ENCODE measurements at places on chromosomes 2 and 18.

DNA sequence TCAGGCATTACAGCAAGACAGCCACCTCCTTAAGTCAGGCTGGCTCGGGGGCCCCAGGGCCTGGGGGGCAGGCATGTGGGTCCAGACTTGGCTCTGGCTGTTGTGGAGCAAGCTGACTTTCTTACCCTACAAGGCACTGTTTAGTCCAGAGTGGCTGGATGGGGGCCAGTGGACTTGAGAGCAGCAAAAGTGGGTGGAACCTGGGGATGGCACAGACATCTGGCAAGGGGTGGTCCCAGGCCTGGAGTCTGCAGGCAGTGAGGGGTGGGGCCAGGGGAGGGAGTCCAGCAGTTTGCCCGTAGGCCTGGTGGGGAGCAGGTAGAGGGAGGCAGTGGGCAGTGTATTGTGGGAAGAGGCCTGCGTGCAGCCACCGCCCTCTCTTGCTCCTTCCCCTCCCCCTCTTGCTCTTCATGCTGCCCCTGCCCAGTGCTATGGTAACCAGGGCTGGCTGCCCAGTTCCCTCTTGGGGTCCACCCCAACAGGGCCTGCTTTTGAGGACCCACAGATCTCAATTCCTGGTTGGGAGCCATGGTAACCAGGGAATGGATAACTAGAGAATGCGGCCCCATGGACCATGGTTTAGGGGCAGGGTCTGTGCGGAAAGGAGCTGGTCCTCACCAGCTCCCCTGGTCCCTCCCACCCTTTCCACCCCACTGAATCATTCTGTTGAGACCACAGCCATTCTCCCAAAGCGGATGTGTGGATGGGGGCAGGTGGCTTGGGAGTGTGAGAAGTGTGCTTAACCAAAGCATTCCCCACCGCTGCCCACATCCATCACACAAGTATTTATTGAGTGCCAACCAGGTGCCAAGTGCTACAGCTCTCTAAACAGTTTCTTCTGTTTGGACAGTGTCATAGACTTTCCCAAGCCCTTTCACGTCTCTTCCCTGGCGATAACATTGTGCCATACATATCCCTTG, 19.3 kb downstream of the SPEG start:
- DNase-seq = no peak

DNA sequence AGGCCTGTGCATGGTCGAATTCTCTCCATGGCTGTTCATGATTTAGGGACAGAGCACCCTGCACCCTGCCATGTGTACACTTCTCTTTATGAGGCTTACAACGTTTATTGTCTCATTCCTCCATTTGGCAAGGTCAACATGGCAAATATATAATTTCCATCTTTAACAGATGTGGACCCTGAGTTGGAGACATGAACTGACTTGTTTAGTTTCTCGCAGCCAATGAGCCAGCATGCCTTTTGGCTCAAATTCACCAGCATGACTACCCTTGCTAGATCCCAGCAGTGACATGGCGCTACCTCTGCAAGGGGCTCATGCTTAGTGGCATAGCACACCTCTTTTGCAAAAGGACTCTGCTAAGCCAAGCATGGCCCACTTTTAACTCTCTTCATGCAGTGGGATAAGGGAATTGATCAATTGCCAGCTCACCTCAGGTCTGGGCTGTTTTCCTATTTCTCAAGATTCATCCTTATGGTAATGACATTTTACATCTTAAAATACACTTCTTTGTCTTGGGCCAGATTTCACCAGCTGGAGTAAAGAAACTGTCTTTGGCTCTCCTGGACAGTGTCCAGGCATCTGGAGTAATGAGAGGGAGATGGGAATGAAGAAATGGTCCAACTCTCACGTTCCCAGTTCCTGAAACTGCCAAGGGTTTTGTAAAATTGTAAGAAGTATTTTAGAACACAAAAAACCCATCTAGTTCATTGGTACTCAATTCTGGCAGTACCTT, 159.5 kb downstream of the SETBP1 start:
- no peak for DNase-seq

GRCh38 chr2:238714038-238714528, 133.8 kb upstream of the TWIST2 start:
- no peak for DNase-seq

- DNase-seq = no peak
Measured at GRCh38 chr2:181660181-181660580, 3.3 kb upstream of the CERKL start.

DNA sequence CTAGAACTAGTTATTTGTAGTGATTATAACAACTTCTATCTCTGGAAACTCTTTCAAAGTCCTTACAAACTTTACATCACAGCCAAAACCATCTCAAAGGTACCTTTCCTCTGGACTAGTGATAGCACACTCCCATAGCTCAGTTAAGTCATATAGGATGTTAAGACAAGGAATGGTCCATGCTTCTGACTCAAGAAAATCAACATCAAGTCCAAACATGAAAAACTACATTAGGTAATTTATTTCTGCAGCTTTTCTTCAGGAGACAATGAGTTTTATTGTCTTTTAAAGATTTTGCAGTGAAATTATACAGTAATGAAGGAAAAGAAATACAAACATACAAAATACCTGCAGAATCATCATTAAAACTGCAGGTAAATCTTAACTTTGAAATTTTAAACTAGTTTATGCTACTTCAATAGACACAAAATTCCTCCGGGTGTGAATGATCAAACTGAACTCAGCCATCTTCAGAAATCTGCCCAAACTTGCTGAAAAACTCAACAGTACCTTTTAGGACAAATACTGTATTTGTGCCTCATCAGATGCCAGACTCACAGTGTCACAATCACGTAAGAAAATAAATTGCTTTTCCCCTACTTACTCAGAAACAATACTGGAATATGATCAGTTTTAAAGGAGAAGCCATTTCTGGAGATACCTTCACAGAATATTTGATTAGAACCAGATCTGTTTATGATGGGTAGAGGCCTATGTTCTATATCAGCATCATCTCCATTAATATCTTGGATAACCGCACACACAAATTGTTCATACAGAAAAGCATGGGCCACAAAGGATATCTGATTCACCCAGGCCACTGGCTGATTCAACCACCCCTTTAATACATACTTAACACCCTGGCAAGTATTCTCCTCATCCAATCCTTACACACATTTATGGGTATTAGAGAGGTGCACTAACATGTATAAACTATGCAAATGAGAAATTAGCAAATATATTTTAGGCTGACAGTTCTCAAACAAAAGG, 2.6 kb downstream of the TMEM131 start:
- DNase-seq = no peak

- DNase-seq = no peak
Measured at GRCh38 chr2:21431078-21431477, 307.3 kb downstream of the TDRD15 start.

- no peak for DNase-seq
Measured at GRCh38 chr2:25955036-25955435, 27.3 kb downstream of the KIF3C start.

- DNase-seq = no peak
Measured at GRCh38 chr18:52009958-52010357, 330.0 kb upstream of the DCC start.

GRCh38 chr18:75164479-75164878, 44.5 kb downstream of the PTGR3 start:
- no peak for DNase-seq

GRCh38 chr2:224865016-224865415, 148.9 kb upstream of the CCDC195 start:
- no peak for DNase-seq

DNA sequence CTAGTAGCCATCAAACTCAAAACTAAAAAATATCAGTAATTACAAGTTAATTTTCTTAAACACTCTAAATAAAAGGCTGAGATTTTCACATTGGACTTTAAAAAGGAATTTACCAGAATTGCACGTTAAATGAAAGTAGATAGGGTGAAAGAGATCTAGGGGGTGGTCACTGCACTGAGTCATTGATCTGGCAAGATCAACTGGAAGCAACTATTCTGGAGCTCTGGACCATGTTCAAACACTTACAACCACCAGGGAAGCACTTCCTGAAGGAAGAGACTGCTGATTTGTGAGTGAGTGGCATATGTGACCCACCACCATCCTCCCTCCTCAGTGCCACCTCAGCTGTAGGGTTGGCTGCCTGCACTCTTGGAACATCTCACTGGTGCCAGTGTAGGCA, 111.8 kb downstream of the UGGT1 start:
- DNase-seq = no peak

GRCh38 chr2:120916446-120916845, 180.8 kb downstream of the GLI2 start:
- no peak for DNase-seq

DNA sequence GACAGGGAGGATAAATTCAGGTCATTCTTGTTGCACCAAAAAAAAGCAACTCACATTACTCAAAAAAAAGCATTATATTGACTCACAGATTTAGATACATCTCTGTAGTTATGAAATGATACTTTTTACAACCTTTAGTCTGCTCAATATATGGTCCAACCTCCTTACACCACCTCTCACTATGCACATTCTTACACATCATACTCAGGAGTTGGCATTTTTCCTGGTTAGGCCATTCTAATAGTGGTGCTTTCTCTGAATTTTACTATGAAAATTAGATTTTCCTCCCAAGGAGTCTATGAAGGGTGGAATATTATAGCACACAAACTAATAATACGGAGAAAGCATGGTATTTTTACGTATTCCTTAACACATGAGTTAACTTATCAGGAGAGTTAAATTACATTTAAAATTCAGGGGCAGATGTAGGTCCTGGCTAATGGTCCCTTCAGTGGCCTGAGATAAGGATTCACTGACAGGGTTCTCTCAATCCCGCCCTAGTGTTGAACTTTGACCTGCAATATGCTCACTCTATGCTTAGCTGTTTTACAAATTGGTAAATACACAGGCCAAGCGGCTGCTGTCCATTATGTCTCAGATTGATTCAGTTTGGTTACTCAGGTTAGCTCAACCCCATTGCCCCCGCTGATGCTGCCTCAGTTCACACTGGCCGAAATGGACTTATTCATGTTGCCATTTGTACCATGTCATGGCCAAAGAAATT, 153.6 kb downstream of the NCKAP5 start:
- DNase-seq = no peak

GRCh38 chr18:245282-245847, 22.5 kb downstream of the THOC1 start:
- DNase-seq = no peak
